ENCODE measurements at places on chromosomes 3 and 15.
A peak's percentile ranks its signal among the peaks of the same experiment; 100 is the strongest.

GRCh38 chr3:53846134-53846850 lies at the start of the genes CHDH and IL17RB:
Gene CHDH, minus strand, starts transcription at chr3:53846419. Its CDS starts 22,411 bp downstream, at chr3:53824008.
Gene IL17RB, plus strand, starts transcription at chr3:53846568. Its CDS starts 21 bp downstream, at chr3:53846589.
- DNase-seq, result peak; percentile 21

DNA sequence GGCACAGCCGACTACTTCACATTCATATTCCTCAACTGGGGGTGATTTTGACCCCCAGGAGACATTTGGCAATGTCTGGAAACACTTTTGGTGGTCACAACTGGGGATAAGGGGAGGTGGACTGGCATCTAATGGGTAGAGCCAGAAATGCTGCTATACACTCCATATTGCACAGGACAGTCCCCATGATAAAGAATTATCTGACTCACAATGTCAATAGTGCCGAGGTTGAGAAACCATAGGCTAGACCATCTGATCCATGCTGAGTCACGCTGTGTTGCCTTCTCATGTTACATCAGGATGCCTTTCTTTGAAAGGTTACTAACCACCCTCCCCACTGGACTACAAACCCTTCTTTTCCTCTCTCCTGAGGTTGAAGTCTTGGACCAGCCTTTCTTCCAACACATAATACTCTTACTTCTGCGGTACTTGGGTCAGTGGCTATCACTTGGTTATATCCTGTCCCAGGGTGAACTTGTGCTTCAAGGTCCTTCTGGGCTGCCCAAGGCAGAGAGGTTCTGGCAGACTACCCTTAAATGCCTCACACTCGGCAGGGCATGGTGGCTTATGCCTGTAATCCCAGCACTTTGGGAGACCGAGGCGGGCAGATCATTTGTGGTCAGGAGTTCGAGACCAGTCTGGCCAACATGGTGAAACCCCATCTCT lies 68.8 kb downstream of the CTNNB1 start:
- DNase-seq, result no peak

DNA sequence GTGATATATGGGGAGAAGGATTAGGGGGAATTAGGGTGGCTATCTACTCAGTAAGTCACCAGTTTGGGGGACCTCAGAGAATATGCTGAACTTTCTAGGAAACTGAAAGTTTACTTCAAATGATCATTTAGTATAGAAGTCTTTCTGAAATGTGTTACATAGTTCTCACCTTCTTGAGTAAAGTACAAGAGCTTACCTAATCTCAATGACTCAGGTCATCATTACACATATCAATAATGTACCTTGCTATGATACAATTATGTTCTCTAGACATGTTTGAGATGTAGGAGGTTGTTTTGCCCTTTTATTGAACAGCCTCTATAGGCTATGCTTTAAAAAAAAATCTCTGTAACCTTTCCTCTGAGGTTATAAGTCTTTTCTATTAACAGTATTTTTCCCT lies 50.7 kb downstream of the TMEM41A start:
- no peak for DNase-seq

GRCh38 chr3:186705882-186706780 lies 11.0 kb upstream of the KNG1 start:
- DNase-seq, result peak; percentile 71

- DNase-seq, result no peak
These were observed 32.5 kb upstream of the AP3B2 start for GRCh38 chr15:82742134-82742533.
